Fibroblast of skin of right quadriceps (primary cell): ENCODE measurements at places on chromosomes 1 and 21.

DNA sequence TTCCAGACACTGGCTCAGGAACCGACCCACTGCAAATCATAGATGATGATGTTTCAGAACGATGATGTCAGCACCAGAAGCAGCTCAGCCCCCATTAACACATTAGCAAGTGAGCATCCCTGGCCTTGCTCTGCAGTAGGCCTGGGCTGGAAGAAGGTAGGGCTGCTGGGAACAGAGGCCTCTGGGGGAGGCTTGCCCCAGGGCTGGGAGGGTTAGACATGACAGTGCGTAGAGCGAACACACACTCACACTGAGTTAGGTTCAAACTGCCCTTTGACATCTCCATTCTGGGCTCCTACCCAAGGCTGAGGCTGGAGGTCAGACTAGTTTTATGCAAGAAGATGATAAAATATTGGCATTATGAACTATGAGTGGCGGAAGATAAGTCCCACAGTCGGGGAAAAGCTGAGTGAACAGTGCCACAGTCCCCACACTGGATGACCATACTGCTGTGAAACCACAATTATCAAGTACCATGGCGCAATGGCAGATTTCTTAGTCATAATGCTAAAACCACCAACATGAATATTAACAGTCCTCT, 91.1 kb downstream of the DMRTB1 start:
- DNase-seq = peak; percentile 57

GRCh38 chr1:90924982-90925381, 96.9 kb downstream of the ZNF644 start:
- DNase-seq = peak; percentile 4

- no peak for DNase-seq
Observed at GRCh38 chr1:115060501-115060900, 28.8 kb downstream of the TSPAN2 start.

GRCh38 chr1:242523719-242524570, 552 bp downstream of the PLD5 start:
- peak; percentile 11 for DNase-seq

GRCh38 chr1:156862997-156863599, 2.4 kb downstream of the NTRK1 start:
- no peak for DNase-seq

DNA sequence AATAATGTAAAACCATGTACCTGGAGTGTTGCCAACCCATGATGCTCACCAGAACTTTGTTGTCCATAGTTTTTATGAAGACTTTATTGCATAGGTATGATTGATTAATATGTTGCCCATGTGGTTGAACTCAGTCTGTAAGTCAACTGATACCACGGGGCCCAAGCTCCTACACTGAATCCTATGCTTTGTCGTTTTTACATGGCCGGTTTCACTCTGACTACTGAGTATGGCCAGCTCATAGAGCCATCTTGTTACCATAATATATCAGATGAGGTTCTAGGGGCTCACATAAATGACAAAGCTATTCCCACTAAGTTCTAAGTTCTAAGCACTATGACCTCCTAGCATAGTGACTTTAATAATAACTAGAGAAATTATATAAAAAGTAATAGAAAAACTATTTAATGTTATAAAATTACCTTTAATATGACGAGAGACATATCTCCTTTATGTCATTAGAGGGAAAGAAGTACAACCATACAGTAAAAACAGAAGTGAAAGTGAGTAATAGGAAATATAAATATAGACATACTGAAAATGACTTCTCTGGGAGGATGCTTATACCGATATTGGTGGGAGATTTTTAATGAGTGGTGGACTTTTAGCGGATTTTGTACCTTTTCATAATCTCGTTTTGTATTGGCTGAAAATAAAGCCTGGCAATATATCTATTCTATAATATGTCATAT, 983.4 kb upstream of the PRMT6 start:
- DNase-seq = no peak

- peak; percentile 57 for DNase-seq
Observed at GRCh38 chr1:94873520-94874351, 53.2 kb downstream of the CNN3 start.

DNA sequence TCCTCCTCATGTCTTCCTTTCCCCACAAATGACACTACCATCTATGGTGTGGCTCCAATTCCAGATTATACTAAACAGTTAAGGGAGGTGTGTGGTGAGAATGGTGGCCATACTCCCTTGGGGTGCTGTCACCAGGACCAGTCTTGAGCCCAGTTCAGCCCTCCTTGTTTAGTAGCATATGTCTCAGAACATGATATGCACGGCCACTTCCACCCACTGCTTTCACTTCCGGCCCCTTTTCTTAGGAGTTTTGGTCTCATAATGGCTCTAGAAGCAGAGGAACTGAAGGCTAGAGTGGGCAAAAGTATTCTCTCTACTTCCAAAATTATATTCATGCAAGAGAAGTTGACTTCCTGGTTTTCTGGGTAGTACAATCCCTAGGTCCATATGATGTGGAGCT, 45.3 kb upstream of the CACNA1E start:
- no peak for DNase-seq

DNA sequence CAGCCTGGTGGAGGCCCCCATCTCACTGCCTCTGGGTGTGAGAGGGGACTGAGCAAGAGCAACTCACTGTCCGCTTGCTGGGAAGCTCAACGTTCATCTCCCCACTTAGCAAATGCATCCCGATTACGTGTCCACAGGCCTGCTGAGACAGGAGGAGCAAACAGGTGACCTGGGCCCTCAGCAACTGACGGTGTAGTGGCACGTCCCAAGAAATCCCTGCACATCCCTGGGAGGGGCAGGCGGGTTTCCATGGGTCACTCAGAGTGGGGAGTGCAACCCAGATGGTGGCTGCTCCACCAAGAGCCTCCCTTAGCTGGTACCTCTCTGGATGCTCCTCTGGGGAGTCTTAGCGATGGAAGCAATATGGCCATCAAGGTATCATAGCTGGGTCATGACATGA, 229.4 kb downstream of the DYRK1A start:
- DNase-seq = no peak

GRCh38 chr21:41048145-41048544, 119.8 kb upstream of the BACE2 start:
- DNase-seq = peak; percentile 87

GRCh38 chr1:110070671-110071242, at the start of gene ALX3:
TSS of gene ALX3 (minus strand) at chr1:110070672. CDS start at chr1:110070612, 60 bp downstream.
- no peak for DNase-seq

DNA sequence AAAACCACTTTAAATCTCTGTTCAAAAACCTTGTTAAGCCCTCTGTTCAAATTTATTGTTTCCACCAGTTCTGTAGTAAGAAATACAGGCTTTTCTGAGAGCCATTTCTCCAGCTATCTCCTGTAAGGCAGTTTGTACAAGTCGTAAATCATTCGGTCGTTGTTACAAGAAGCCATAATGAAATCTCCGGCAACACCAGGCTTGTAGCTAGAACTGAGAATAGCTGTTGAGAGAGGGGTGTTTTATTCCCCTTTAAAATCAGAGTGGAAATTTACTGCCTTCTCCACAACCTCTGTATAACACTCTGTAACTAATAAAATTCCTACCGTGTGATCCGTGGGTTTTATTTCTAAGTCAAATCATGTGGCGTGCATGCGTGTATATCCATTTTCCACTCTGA, 335.8 kb upstream of the KAZN start:
- DNase-seq = no peak

GRCh38 chr1:159647616-159648015, 60.0 kb downstream of the APCS start:
- DNase-seq = no peak

GRCh38 chr1:172671591-172671990, 12.7 kb downstream of the FASLG start:
- peak; percentile 75 for DNase-seq

- DNase-seq = no peak
Observed at GRCh38 chr1:114155706-114156105, 2.0 kb upstream of the SYT6 start.

- no peak for DNase-seq
Observed at GRCh38 chr1:52877554-52877953, 35.0 kb downstream of the ZYG11A start.

GRCh38 chr1:165726841-165727240, 28.5 kb upstream of the ALDH9A1 start:
- no peak for DNase-seq

DNA sequence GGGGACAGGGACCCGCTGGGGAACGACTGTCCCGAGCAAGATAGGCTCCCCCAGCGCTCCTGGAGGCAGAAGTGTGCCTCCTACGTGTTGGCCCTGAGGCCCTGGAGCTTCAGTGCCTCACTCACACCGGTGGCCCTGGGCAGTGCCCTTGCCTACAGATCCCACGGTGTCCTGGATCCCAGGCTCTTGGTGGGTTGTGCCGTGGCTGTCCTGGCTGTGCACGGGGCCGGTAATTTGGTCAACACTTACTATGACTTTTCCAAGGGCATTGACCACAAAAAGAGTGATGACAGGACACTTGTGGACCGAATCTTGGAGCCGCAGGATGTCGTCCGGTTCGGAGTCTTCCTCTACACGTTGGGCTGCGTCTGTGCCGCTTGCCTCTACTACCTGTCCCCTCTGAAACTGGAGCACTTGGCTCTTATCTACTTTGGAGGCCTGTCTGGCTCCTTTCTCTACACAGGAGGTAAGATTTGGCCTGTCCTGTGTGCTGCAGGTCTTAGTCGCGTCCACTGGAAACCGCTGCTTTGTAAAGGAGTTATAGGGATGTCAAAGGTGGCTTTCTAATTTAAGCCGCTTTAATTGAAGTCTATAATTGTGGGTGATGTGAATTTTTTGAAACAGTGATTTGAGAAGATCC, 717 bp downstream of the UBIAD1 start:
- no peak for DNase-seq

GRCh38 chr1:11845641-11846335, 1.8 kb downstream of the NPPA start:
- DNase-seq = peak; percentile 16

GRCh38 chr21:14583629-14584255, 37.6 kb upstream of the SAMSN1 start:
- DNase-seq = no peak

DNA sequence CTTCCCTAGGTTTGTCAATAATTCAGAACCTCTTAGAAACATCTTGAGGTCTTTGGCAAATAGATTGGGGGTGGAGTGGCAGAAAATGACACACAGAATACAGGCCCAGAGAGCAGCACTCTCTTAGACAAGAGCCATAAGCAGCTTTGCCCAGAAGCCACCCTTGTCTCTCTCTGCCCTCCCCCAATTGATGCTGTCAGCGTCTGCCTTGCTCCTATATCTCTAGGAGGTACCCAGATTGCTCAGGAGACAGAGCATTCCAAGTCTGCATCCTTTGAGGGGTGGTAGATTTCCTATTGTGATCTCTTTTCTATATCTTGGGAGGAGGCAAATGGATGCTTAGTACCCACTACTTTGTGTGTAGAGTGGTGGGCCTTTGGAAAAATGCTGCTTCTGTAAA, 1.8 kb downstream of the RGL1 start:
- DNase-seq = no peak

DNA sequence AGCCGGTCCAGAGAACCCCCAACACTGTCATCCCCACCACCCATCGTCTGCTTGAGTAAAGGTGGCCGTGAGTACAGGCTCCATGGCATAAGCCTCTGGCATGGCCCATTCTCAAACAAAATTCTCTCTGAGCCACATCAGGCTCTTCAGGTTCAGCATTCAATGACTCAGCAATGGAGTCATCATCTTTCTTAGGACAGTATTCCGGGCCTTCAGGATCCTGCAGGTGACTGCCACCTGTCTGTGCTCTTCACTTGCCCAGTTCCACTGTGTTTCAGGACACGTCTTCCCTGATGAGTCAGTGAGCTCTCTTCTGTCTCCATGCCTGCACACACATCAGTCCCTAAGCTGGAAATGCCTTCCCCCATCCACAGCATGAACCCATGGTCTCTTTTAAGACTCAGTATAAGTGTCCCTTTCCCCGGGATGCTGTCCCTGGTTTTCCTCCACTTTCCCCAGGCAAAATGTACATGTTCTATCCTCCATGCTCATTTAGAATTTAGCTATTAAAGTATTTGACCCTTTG, 81.1 kb upstream of the FGGY start:
- DNase-seq = no peak

DNA sequence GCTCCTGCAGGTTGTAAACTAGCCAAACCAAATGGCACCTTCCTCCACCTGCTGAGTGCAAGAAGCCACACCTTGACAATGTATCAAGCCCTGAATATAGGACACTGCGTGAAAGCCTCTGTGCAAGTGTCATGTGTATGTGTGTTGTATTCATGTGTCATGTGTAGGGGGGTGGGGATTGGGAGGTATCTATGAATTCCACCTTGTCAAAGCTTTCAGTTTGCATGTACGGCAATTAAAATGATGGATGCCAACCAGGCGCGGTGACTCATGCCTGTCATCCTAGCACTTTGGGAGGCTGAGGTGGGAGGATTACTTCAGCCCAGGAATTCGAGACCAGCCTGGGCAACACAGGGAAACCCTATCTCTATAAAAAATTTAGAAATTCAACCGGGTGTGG, 19.8 kb downstream of the CD34 start:
- DNase-seq = peak; percentile 12

DNA sequence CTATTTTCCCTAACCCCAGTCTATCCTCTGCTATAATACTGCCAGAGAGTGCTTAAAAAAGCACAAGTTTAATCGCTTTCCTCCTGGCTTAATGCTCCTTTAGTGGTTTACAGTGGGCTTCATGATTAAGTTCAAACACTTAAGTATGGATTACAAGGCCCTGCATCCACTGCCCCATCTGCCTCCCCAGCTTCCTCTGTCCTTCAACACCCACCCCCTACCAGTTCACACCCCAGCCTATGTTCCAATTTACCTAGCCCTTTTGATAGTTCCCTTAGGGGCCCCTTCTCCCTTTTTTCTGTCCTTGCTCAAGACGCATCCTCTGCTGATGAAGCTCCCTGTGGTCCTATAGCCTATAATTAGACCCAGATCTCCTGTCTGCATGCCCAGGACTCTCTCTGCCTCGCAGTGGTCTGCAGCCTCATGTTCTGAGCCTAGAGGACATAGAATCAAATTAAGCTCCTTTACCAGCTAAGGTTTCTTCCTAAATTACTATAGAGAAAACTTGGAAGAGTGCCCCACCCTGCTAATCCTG, 212.5 kb downstream of the FGGY start:
- no peak for DNase-seq

GRCh38 chr1:175450219-175450618, 257.6 kb upstream of the KIAA0040 start:
- no peak for DNase-seq

- DNase-seq = no peak
Observed at GRCh38 chr1:34645109-34645688, 109.6 kb upstream of the GJB5 start.

- no peak for DNase-seq
Observed at GRCh38 chr21:36767096-36767495, 68.2 kb downstream of the SIM2 start.

DNA sequence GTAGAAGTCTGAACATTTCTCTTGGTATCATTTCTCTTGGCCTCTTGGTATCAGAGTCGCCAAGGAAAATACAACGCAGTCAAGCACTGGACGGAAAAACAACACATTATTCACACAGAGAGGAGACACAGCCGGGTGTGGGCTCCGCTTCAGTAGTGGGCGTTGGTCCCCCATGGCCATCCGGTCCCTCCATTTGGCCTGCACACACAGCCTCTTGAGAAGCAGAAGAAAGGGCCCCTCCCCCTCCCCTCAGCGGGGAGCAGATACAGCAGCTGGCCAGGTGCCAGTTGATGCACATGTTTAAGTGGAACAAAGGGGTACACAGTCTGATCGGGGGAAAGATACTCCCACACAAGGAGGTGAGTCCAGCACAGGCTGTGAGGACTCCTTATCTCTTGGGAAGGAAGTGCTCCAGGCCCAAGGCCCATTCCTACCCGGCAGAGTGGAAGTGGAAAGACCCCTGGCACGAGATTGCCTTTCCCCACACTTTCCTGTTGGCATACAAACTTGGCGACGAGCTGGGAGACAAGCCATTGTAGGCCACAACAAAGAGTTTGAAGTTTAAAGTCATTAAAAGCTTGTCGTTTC, 311.3 kb downstream of the FAM72C start:
- DNase-seq = no peak

GRCh38 chr1:35535243-35535642, 22.0 kb downstream of the KIAA0319L start:
- DNase-seq = no peak
